ENCODE measurements at places on chromosomes 2 and 18.
A peak's percentile ranks its signal among the peaks of the same experiment; 100 is the strongest.

- DNase-seq: no peak
Measured at GRCh38 chr2:241975593-241976284, 106.2 kb downstream of the RTP5 start.

GRCh38 chr2:195659114-195659513 is 2.1 kb downstream of the SLC39A10 start:
- peak; percentile 12 for DNase-seq

- DNase-seq: no peak
Measured at GRCh38 chr2:12273111-12273510, 443.6 kb upstream of the TRIB2 start.

GRCh38 chr18:61989138-61989537 is 96.3 kb upstream of the RNF152 start:
- no peak for DNase-seq

DNA sequence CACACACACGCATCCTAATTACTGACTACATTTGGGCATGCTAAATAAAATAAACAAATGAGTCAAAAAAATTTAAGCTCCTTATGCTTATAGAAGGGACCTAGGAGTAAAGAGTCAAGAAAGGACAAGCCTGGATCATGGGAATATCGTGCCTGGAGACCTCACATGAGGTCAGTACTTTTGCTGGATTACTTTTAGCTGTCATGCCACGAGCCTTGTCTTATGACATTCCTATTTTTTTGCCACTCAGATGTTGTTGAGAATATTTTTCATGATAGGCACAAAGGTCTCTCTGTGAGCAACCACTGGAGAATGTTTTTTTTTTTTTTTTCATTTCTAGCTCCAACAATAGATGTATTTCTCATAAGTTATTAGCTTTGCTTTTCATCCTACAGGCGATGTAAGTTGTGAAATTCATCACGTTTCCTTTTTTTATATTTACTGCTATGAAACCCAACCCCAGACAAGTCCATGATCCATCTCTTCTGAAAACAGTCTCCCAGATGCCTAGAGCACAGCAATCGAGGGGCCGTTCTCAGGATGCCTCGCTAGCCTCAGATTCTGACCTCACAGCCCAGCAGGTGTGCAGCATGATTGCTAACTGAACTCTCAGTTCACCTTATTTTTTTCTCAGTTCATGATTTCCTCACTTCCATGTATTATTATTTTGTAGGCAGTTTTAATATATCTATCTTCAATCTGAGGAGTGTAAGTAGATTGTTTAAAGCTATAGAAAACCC is 464.5 kb downstream of the IRS1 start:
- no peak for DNase-seq

GRCh38 chr2:12036640-12036983 is 290.2 kb downstream of the LPIN1 start:
- no peak for DNase-seq

GRCh38 chr2:144225076-144225475 is 294.8 kb downstream of the ZEB2 start:
- DNase-seq: no peak

GRCh38 chr2:128644156-128644555 is 325.5 kb upstream of the HS6ST1 start:
- no peak for DNase-seq

DNA sequence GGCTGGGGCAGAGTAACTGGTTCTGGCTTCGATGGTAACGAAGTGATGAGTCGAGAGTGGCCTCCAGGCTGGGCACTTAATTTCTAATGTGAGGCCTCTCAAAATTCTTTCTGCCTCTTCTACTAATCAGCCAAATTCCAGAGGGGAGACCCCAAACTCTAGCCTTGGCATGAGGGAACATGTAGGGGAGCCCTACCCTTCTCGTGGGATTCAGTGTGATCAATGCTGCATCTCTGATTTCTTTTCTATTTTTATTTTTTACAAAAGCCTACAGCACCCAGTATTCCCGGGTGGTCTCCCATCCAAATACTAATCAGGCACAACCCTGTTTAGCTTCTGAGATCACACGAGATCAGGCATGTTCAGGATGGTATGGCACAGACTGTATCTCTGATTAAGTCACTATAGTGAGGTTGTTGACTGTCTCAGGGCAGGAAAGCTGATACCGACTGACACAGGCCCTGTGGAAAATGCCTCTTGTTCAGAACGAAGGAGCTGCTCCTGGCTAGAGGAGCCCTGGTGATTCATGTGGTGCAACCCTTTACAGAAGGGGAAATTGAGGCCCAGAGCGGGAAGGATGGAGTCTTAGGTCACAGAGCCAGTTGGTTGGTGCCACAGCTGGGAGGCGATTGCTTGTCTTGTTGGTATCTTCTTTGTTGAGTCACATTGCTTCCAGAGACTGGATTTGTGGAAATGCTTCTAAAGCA is 126.3 kb upstream of the HS6ST1 start:
- DNase-seq: no peak

DNA sequence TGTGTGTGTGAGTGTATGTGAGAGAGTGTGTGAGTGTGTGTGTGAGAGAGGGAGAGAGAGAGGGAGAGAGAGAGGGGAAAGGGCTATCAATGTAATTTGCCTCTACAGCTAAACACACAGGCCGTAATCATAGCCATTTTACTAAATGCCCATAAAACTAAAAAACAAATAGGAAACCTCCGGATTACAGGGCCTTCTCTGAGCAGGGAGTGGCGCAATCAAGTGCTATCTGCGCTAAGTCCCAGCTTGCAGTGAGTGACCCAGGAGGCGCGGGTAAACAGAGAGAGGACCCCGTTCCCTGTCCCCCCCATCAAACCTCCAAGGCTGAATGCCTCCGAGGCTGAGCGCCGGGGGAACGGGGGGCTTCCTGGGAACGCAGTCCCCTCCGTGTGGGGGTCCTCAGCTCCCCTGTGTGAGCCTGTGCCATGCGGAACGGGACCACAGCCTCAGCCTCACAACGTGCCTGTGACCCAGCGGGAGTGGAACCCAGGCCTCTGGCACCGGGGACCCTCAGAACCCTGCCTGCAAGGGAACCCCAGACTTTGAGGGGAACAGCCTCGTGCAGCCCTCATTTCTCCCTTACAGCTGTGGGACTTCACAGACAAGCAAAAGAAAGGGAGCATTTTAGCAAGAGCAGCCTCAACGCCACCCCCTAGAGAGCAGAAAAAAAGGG is 54.7 kb upstream of the ID2 start:
- DNase-seq: no peak

- DNase-seq: no peak
Measured at GRCh38 chr2:147030966-147031720, 813.7 kb upstream of the ACVR2A start.

- no peak for DNase-seq
Measured at GRCh38 chr2:220601674-220602073, 970.4 kb downstream of the EPHA4 start.

GRCh38 chr18:56721491-56721890 is 70.3 kb downstream of the WDR7 start:
- DNase-seq: no peak

DNA sequence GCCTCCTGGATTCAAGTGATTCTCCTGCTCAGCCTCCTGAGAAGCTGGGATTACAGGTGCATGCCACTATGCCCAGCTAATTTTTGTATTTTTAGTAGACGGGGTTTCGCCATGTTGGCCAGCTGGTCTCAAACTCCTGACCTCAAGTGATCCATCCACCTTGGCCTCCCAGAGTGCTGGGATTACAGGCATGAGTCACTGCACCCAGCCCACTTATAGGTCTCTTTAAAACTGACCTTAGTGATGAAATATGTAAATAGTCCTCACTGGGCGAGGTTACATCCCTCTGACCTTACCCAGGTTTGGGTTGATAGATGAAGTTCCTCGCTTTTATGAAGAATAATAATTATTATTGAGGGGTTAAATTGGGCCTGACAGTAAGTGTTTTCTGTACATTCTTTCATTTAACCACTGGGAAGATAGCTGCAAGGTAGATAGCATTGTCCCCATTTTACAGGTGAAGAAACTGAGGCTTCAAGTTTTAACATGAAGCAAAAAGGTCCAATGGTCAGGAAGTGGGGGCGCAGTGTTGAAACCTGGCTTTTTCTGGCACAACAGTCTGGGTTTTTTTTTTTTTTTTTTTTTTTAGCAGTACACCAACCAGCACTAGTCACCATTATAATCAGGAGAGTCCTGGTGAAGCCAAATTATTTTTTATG is 174.8 kb upstream of the EPAS1 start:
- no peak for DNase-seq

GRCh38 chr2:218017211-218018053 is 14.6 kb upstream of the TNS1 start:
- no peak for DNase-seq

DNA sequence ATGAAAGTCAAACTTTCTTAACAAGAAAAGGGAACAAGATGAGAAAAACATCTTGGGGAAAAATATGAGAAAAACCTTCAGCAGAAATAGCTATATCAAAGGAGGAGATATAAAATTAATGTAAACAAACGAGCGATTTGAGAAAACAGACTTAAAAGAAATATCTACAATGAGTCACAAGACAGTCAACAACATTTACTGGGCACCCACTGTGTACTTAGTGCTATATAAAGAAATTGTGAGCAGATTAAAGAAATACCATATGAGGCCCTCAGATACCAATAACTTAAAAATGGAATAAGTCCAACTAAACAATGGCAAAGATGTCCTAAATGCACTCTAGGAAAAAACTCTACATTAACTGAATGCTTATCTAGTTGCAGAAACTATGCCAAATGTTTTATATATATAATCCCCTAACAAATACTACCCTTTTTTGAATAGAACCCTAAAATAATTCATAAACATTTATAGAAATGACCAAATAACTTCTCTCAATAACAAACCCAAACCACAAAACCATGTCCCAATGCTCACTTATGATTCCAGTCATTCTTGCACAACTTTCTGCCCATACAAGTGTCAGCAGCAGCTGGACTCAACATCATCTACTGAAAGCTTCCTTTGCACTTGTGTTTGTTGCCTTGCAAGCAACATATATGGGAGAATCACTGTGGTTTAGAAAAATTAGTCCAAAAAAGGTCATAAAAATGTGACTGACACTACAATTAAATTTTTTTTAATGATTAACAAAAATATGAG is 83.5 kb downstream of the COBLL1 start:
- no peak for DNase-seq

DNA sequence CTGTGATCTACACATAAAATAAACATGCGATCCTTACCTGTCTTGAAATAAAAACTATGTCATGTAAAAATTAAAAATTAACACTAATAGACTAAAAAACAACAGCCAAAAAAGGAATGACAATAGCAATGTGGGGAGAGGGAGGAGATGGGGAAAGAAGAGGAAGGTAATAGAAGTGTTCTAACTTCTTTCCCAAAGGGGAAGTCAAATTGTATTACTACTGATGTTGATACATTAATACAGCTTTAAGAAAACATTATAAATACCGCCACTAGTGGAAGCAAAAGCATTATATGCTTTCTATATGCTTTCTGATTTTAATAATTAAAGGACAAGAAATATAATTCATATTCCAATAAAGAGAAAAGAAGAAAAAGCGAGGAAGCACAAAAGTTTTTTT is 22.2 kb downstream of the ZNF516 start:
- DNase-seq: no peak

DNA sequence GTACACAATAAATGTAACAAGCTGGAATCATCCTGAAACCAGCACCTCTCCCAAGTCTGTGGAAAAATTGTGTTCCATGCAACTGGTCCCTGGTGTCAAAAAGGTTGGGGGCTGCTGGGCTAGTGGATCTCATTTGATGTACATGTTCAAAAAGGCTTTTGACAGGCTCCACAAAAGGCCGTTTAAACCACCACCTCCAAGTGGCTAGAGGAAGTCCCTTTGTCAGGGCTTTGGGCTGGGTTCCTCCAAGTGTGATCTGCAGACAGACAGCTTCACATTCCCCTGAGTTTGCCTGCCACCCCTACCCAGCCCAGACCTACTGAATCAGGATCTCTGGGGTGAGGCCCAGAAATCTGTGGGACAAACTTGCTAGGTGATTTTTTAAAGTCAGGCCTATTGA is 84.7 kb downstream of the TGFA start:
- DNase-seq: no peak

- no peak for DNase-seq
Measured at GRCh38 chr2:96024336-96025193, 10.2 kb downstream of the GPAT2 start.

DNA sequence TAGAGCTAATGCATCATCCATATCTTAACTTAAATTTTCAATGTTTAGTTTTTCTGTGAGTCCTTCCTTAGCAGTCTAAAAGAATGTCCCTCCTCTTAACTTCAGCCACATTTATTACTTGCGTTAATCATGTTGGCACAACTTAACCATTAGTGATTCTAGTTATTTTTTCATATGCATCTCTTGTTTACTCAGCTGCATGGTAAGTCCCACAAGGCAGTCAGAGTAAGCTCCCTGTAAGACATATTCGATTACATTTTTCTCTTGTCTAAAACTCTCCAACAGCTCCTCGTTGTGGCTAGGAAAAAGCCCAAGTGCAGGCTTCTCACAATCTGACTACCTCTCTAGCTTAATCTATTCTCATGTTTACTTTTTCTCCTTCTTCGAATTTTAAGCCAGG is 2045.3 kb upstream of the PIK3C3 start:
- peak; percentile 71 for DNase-seq

DNA sequence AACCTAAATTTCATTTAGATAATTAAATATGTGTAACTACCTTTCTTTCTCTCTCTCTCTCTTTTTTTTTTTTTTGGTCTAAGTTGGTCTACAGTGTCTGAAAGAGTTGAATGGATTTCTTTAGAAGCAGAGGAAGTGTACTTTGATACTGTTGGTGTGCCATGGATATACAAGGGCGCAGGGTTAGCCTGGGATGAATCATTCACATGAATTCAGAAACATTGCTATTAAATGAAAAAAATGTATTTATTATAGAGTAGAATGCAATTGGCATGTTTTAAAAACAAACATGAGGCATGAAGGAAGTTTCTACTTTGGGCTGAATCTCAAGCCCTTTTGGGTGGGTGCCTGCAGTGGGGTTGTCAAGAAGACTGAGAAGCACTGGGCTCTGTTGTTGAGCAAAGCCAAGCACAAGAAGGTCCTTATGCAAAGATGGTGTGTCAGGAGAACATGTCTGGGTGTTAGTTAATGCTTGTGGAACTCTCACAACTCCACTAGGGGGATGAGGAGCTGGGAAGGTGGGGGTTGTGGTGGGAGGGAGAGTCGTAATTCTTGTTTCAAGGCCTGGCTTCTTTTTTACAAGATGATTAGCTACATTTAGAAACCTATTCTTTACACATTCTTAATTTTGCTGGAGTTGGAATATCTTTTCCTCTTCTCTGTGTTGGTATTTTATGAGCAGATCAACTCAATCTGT is 57.9 kb downstream of the LYPD6 start:
- no peak for DNase-seq

- DNase-seq: no peak
Measured at GRCh38 chr2:118050386-118050785, 36.5 kb upstream of the CCDC93 start.

DNA sequence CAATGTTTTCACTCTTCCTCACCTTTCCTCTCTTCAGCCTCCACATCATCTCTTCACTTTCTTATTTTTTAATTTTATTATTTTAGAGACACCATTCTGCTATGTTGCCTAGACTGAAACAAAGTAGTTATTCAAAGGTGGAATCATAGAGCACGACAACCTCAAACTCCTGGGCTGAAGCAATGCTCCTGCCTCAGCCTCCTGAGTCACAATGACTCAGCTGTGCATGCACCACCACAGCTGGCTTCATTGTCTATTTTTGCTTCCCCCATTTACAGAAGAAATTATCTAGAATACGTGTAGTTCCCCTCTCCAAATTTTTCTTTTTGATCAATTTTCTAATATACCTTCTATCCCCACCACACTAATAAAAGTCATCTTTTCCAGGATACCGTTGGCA is 911.5 kb upstream of the SOX11 start:
- no peak for DNase-seq

- no peak for DNase-seq
Measured at GRCh38 chr2:42560899-42561298, 7.5 kb upstream of the MTA3 start.

All from NCI-H1105 treated with DMSO at 0.1 percent for 48 hours (cell line).